ENCODE measurements at places on chromosomes 3 and 15.

DNA sequence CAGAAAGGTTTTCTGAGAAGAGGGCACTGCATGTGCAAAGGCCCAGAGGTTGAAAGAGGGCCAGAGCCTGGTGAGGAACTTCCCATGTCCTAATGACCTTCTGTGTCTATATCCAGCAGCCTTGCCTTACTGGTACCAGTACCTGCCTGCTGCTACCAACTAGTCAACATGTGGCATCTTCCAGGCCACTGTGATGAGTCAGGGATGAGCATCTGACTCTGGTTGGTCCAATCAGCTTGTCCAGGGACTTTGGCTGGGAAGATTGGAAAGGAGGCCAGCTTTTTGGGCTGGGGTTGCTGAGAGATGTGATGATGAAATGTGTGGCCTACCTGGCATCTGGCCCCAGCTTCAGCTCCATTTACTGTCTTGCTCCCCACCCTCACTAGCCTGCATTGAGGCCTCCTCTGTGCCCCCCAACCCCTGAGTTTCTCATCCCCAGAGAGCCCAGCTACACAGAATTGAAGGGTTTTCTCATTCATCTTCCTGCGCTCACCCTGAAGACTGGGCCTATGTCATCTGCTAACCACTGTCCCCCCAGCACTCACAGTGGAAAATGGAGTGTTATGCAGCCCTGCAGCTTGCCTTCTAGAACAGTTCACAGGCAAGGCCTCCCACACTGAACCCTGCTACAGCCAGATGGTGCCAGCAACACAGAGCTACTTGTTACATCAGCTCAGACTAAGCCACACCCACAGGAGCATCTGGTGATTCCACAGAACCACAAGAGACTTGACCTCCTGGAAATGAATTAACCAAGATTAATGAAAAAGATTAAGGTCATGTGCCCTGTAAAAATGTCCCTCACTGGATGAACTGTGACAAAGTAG is 1.3 kb upstream of the TWF2 start:
- DNase-seq: no peak

DNA sequence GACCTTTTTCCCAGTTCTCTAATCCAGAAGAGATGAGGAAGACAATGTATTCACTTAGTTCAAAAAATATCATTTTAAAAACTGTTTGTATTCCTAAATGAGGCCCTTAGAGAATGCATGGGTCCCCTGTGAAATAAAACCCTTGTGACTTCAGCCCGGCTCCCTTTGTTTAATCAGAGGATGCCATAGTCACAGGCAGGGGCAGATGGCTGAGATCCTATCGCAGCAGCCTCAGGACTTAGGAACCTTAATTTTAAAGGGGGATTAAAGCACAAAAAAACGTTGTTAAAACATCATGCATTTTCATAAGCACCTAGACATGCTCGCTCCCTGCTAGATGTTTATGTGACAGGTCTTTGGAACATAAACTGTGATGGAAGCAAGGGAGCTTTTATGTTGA is 176.6 kb downstream of the IL20RB start:
- DNase-seq: no peak

- no peak for DNase-seq
These were observed 243.3 kb downstream of the FAM43A start for GRCh38 chr3:194928831-194929577.

DNA sequence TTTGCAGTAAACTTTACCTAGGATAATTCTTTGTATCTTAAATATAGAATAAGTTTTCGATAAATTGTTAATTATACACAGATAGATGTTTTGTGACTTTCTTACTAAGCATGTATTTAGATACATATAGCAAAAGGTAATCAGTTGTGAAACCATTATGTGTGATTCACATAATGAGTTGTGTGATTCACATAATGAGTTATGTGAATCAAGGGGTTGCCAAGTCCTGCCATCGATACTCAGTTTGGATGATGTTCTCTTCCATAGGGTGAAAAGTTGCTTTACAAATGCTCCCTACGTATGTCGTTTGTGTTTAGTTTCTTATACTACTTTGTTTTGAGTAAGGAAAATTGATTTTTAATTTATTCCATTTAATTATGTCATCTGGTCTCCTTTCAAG is 682.1 kb downstream of the MECOM start:
- DNase-seq: no peak

Measured in stimulated activated CD4-positive, alpha-beta T cell treated with anti-CD3 and anti-CD28 coated beads, Interleukin-2, amount 100 ng/mL, for 48 hours (primary cell).